ENCODE measurements at places on chromosomes 7 and 10.

DNA sequence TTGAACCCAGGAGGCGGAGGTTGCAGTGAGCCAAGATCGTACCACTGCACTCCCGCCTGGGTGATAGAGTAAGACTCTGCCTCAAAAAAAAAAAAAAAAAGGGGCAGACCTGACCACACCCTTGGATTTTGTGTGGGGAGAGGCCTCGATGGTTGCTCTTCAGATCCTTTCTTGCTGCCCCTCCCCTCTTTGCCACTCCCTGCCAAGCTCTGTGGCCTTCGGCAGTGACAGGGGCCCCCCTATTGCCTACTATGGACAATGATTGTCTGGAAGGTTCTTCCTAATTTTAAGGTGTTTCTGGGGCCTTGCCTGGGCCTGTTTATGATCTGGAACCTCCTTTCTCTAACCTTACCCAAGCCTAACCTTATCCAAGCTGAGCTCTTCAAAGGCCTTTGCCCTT, 795 bp downstream of the PRF1 start:
- DNase-seq = no peak

GRCh38 chr10:55224007-55224781, 423.2 kb upstream of the PCDH15 start:
- no peak for DNase-seq

DNA sequence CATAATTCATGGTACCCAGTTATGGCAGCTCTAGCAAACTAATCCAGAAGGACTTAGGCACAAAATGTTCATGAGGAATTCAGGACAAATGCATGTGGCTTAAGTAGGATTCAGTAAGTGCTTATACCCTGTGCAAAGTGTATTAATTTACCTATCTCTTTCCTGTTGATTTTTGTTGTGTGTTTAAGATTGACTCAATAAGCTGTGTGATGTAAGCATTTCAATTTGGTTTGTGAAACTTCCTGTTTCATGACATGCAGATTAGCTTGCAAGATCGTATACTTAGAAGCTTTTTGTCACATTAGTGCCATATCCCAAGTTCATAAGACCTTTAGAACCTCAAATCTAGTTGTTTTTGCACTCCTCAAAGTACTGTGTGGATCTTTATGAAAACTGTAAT, 416.7 kb downstream of the ARL4A start:
- no peak for DNase-seq

- DNase-seq = no peak
These were observed 21.6 kb downstream of the GARS1 start for GRCh38 chr7:30616318-30616717.

DNA sequence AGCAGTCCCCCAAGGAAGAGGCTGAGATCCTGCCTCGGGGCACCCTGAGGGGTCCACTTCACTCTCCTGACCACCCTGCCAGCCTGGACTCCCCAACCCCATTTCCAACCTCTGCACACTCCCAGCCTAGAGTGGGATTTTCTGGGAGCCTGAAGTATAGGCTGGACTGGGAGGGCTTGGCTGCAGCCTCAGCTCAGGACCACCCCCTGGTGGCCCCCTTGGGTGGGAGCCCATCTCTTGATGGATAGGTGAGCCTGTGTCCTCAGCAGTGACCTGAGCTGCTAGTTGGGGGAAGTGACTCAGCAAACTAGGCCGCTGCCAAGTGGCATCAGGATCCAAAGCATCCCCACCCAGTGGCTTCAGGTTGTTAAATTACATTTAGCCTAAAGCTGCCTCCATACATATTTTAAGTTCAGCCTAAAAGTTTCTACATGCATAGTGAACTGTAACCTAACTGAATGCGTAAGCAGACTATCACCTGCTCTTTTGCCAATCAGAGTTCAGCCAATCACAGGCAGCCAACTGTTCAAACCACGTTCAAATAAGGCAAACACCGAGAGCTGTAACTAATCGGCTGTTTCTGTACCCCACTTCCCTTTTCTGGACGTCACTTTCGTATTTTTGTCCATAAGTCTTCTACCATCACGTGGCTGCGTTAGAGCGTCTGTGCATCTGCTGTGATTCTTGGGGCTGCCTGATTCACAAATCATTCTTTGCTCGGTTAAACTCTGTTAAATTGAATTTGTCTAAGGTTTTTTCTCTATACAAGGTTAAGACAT, 144.0 kb downstream of the PLPP4 start:
- DNase-seq = no peak

GRCh38 chr10:75827587-75828021, 396.2 kb downstream of the LRMDA start:
- DNase-seq = no peak

DNA sequence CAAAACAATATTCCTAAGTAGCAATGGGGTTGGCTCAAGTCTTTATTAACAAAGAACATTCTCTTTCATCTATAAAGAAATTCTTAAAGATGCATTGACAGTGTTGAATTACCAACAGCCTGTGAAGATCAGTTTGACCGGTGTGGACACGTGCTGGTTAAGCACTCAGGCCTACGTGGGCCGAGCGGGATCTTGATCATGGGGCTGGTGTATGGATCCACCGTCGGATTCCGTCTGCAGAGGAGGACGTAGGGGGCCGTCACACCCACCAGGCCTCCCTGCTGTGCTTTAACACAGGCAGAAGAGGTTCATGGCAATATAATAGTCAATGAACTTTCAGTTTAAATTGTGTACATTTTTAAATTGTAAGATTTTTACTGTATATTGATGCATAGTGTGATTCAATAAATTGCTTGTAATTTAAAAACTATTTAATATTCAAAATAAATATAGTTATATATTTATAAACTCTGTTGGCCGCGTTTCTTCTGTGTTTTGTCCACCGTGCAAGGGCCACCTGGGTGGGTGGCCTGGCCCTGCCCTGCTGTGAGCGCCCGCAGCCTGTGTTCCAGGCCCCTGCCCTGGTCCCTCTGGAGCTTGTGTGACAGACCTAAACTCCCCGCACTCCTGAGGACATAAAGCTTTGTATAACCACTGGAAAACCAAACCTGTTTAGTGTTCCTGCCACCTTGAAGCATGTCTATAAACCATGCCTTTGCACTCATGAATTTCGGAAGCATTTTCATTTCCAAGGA, 1.9 kb upstream of the BHLHA15 start:
- DNase-seq = no peak

GRCh38 chr7:115230882-115231571, 309.1 kb downstream of the MDFIC start:
- no peak for DNase-seq

DNA sequence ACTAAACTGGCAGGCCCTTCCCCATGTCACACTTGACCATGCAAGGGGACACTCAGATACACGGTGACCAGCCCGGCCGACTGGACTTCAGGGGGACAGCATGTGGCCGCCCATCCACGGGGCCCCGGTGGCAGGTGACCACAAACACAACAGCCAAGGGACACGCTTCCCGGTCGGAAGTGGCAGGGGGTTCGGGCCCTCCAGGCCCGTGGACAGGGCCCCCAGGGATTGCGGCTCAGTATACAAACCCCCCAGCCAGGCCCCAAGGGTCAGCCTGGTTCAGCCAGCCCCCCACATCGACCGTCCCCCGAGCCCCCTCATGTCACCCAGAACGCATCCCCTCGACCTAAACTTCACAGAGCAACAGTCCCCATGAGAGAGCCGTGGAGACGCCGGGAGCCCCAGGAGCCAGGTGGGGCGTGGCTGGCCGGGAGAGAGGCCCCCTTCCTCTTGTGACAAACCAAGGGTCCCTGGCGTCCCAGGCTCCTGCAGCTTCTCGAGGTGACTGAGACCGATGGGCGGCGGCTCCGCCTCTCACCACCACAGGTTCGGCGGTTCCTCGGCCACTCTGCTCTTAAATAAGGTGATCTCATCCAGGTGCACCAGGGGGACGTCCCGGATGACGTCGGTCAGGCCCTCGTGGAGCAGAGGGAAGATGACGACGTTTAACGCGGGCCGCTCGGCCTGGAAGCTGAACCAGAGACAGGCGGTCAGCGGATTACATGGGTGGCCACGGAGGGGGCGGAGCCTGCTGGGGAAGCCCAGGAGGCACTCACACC, 57.8 kb upstream of the TNRC18 start:
- DNase-seq = no peak

- DNase-seq = no peak
These were observed 608.9 kb downstream of the PTPRN2 start for GRCh38 chr7:157978766-157979165.

DNA sequence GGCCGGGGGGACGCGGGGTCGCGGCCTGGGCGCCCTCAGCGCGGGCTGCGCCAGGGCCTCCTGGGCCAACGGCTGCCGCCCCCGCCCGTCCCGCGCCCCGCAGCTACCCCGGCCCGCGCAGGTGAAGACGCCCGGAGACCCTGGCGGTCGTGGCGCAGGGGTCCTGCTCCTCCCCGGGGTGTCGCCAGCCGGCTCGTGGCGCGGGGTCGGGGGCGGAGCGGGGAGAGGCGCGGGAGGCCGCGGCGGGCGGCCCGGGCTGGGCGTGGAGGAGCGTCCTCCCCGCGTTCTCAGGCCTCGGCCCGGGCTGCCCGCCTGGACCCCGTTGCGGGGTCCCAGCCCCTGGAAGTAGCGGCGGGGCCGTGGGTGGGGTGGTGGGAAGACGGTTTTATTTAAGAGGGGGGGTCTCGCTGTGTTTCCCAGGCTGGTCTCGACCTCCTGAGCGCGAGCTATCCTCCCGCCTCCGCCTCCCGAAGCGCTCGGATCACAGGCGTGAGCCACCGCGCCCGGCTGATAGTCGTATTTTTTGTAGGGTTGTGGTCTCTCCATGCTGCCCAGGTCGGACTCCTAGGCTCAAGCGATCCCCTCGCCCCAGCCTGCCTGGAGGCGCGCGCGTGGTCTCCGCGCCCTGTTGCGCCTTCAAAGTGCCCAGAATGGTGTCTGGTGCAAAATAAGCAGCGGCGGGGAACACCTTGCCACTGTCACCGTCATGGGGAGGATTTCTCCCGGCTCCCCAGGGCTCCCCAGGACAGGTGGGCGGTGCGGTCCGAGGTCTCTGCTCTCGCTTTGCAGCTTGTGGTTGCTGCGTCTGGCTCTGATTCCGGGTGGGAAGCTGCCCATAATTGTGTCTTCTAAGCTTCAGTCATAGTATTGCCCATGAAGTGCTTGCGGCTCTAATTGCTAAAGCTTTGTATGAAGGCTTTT, 15.3 kb upstream of the SUN1 start:
- DNase-seq = no peak

GRCh38 chr10:127374074-127374680, 174.9 kb upstream of the NPS start:
- no peak for DNase-seq

DNA sequence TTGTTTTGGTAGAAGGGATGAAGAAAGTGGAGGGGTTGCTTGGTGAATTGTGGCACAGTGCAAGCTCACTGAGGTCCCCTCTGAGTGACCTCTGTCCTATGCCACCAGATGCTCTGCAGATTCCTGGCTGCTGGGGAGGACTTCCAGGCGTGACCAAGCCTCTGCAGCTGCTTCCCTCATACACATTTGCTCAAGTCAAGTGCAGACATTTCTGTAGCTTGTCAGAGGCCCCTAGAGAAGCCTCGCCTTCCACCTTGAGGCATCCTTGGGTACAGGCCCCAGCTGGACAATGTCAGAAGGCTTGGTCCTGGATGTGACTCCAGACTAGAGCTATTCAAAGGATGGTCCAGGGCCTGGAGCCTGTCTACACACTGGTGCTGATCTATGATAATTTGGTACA, 464.2 kb downstream of the PLXNA4 start:
- DNase-seq = no peak

GRCh38 chr10:26869528-26869927, 8.8 kb upstream of the ABI1 start:
- DNase-seq = no peak

DNA sequence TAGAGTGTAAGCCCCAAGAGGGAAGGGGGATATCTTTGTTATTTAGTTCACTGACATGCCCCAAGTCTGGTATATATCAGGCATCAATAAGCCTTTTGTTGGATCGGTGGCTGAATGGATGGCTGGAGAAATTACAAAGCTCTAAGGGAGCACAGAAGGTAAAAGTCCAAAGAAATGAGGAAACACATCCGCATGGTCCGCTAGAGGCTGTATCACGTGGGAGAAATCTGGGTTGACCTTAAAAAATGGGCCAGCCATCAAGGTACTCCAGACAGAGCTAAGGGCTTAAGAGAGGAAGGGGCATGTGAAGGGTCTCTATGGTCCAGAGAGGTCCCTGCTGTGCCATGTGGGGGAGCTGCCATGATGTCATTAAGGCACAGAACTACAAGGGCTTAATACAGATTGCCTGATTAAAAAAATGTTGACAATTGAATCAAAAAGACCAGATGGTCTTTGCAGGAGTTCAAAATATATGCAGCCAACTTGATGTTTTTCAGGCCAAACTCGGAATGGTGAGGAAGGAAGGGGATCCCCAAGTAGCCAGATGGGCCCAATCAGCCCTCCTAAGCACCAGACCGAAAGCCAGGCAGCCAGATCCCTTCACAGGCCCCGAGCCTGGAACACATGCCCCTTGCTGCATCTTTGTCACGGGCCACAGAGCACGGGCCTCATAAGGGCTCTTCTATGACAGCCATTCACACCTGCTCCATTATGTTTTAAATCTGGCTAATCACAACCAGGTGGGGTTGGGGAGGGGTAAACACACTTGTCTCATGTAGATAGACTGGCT, 31.9 kb downstream of the SCRN1 start:
- no peak for DNase-seq

DNA sequence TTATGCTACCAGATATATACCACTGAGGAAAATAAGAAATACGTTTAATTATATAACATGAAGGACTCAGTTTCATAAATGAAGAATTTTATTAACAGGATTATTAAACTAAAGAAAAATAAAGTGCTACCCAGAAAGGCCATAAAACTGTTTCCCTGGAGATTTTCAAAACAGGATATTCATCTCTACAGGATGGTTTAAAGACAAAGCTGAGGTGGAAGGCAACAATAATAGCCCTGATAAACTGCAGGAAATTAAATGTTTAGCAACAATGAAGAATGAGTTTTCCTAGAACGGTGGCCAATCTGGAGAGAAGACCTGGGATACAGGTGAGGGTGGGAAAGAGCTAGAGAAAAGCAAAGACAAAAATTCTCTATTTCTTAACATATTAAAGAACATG, 11.9 kb downstream of the RHEB start:
- DNase-seq = no peak

GRCh38 chr7:5217851-5218331, 27.9 kb downstream of the WIPI2 start:
- no peak for DNase-seq

GRCh38 chr7:2528481-2529095, 9.0 kb downstream of the LFNG start:
- no peak for DNase-seq

- no peak for DNase-seq
These were observed 335.9 kb downstream of the XPNPEP1 start for GRCh38 chr10:109587366-109587765.

- no peak for DNase-seq
These were observed 6.7 kb downstream of the CALN1 start for GRCh38 chr7:72405418-72405817.
